ENCODE measurements at places on chromosomes 16 and 17. TPM values are rescaled to one million over a fixed set of nuclear protein-coding genes. Genes with fewer than 3 reads are reported as not detected.

GRCh38 chr17:66175892-66176291, 16.0 kb downstream of the CEP112 start:
- no peak for DNase-seq

CCL1 gene
- total RNA-seq, result not detected

GRCh38 chr17:7667656-7668406, 17.1 kb downstream of the ATP1B2 start:
- DNase-seq, result no peak

METRNL gene
- total RNA-seq, result 88.6 TPM

DNA sequence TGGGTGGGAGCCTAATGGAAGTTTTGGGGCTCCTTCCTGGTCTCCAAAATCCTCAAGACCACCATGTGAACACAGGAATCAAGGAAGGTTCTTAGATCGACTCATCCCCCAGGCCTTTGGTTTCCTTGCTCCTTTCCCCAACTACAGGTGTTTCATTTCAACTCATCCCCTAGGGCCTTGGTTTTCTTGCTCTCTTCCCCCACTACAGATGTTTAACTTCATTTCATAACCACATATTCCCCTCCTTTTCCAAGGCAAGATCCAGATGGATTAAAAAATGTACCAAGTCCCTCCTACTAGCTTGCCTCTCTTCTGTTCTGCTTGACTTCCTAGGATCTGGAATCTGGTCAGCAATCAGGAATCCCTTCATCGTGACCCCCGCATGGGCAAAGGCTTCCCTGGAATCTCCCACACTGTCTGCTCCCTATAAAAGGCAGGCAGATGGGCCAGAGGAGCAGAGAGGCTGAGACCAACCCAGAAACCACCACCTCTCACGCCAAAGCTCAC, at the start of gene CCL11:
CCL11 (plus strand) TSS at position 457 of the 507 bp plus-strand sequence. CDS start 67 bp downstream, outside the sequence.
- DNase-seq, result no peak

DNA sequence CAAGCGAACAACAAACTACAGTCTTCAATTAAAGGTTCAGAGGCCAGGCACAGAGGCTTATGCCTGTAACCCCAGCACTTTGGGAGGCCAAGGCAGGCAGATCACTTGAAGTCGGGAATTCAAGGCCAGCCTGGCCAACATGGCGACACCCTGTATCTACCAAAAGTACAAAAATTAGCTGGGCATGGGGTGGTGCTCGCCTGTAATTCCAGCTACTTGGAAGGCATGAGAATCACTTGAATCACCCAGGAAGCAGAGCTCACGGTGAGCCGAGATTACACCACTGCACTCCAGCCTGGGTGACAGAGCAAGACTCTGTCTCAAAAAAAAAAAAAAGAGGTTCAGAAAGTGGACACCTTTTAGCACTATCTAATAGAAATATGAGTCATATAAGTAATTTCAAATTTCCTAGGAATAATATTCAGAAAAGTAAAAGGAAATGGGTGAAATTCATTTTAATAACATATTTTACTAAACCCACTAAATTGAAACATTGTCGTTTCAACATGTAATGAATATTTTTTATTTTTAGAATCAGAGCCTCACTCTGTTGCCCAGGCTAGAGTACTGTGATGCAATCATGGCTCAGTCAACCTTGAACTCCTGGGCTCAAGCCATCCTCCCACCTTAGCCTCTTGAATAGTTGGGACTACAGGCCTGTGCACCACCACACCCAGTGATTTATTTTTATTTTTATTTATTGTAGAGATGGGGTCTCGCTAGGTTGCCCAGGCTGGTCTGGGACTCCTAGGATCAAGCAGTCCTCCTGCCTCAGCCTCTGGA, 15.2 kb upstream of the MARCHF10 start:
- DNase-seq, result peak; percentile 87

DNA sequence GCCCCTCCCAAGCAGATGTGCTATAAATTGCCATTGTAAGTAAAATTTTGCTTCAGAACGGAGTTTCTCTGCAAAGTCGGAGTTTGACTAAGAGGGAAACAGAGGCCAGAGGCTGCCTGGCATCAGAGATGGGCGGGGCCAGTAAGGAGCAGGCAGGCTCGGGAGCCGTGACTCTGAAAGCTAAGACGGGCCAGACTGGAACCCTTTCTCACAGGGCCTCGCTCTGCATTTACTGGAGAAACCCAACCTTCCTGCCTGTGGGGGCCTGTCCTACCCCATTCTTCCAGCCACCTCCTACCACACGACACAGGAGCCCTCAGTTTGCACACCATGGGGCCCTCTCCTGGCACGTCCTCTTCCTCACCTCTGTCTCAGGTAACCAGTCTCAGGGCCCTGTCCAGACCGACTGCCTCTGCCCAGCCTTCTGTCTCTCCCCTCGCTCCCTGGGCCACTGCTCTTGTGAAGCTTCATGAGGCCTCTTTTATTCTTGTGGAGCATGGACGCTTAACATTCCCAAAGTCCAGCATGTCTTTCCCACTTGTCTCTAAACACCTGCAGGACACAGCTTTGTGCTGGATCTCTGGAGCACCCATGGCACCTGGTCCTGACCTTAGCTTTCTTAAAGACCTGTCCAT, 48.4 kb upstream of the ACSF3 start:
- no peak for DNase-seq

- DNase-seq, result peak; percentile 94
Observed at GRCh38 chr16:25109643-25110042, 1.9 kb upstream of the LCMT1 start.

- peak; percentile 29 for DNase-seq
Observed at GRCh38 chr17:66191593-66192377, at the start of gene CEP112. CEP112 (minus strand) TSS chr17:66192133.

DNA sequence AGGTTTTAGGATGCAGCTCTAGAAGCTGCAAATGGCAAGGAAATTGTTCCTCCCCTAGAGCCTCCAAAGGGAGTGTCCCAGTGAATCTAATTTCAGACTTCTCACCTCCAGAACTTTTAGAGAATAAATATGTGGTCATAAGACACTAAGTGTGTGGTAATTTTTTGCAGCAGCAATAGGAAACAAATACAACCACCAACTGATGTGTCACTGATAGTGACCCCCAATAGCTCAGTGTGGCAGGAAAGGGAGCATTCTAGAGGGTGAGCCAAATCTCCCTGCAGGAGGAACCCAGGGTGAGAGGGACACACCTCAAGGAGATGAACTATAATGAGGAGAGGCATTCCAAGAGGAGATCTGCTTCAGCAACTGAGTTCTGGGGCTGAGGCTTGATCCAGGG, 4.1 kb downstream of the CCL4L2 start:
- DNase-seq, result no peak

BEAN1 gene
- 3.8 TPM for total RNA-seq

ADAM11 gene
- total RNA-seq, result 0.20 TPM

GRCh38 chr16:28586466-28586865, 10.4 kb downstream of the SULT1A2 start:
- peak; percentile 28 for DNase-seq

DNA sequence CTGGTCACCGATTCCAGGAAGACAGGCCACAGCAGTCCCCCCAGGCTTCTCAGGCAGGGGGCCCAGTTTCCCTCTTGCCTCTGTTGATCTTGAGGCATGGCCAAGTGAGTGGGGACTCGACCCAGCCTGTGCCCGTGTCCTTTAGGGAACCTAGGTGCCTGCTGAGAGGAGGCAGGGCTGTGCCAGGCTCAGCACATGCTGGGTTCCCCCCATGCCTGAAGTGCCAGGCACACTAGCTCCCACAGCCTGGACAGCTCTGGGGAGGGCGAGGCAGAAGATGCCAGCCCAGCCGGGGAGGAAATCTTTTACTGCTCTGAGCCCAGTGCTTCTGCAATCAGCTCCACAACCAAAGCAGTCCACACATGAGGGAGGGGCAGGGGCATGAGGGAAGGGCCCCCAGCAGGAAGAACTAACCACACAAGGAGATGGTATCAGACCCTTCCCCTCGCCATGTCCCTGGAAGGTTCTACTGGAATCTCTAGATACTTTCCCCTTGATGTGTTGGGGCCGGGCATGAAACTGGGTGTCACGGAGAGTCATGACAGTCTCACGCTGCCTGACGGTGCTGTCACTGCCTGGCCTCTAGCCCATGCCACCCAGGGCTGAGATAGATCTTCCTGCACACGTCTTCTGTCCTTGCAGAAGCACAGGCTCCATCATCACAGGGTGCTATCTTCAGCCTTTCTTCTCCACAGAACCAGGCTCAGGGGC, 25.5 kb downstream of the MYO18A start:
- no peak for DNase-seq

- no peak for DNase-seq
Observed at GRCh38 chr16:14007450-14007849, 63.7 kb upstream of the MRTFB start.

HAS3 gene
- total RNA-seq, result 15.5 TPM

ZP2 gene
- total RNA-seq, result not detected

RANBP10 gene
- 2.4 TPM for total RNA-seq

ZNF747 gene
- 7.5 TPM for total RNA-seq

GRCh38 chr17:80621997-80622357, 77.3 kb downstream of the RPTOR start:
- no peak for DNase-seq

GRCh38 chr17:34740565-34741520, 161.5 kb downstream of the TMEM132E start:
- no peak for DNase-seq

Data from renal cortical epithelial cell (primary cell).